ENCODE measurements at places on chromosomes 1 and 21.

GRCh38 chr1:169151338-169151837, 44.9 kb downstream of the ATP1B1 start:
- DNase-seq: no peak

DNA sequence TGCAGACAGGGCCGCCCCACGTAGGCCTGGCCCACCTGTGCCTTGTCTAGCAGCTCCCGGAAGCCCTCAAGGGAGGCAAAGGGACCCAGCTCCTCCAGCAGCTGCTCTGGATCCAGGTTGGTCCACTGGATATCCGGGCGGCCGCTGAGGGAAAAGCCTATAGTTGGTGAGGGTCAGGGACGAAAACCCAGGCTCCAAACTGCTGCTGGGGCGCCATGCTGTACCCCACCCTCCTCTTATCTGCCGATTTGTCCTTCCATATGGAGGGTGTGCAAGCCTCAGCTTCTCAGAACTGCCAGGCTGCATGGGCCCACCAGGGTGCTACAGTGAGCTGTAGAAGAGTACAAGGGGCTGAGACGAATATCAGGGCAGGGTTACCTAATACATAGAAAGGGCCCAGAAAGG, 12.2 kb downstream of the PTCH2 start:
- no peak for DNase-seq

DNA sequence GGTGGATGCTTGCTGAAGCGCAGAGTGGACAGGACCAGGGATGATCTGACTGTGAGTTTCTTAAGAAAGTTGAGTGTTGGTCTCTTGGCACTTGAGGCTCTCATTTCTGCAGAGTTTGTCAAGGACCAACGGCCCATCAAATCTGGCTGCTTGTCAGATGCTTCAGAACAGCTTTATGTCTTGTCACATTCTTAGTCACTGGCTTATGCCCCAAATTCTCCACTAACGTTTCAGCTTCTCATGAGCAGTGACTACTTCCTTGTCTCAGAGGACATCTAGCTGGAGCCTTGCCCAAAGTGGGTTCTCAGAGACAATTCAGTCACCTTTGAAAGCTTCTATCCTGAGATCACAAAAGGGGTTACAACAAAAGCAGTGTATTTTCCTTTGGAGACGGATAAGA, 92.3 kb downstream of the ST6GALNAC5 start:
- no peak for DNase-seq

- DNase-seq: no peak
Observed at GRCh38 chr21:38922474-38923235, 116.9 kb downstream of the ETS2 start.

GRCh38 chr1:79711001-79711431, 704.5 kb upstream of the ADGRL4 start:
- DNase-seq: no peak
